ENCODE measurements at places on chromosomes 5 and 9.

GRCh38 chr9:126614088-126614454 lies 343 bp downstream of the LMX1B start:
- DNase-seq = no peak

DNA sequence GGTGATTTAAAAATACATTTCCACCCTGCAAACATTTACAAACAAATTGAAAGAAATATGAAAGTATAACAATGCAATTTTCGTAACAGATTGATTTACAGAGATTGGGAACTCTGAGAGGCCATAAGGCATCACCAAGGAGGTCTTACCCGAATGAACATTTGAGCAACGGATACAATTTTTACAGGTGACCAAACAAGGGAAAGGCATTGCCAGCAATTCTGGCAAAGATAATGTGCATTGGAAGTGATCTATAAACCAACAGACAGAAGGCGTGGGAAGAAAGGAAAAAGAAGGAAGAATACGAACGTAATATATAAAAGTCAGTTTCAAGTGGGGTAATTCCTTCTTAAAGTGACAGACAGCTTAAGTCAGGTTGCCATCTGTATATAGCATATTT lies 295.9 kb downstream of the CDH12 start:
- DNase-seq = no peak

GRCh38 chr5:83964271-83964670 lies 243.6 kb upstream of the HAPLN1 start:
- no peak for DNase-seq

DNA sequence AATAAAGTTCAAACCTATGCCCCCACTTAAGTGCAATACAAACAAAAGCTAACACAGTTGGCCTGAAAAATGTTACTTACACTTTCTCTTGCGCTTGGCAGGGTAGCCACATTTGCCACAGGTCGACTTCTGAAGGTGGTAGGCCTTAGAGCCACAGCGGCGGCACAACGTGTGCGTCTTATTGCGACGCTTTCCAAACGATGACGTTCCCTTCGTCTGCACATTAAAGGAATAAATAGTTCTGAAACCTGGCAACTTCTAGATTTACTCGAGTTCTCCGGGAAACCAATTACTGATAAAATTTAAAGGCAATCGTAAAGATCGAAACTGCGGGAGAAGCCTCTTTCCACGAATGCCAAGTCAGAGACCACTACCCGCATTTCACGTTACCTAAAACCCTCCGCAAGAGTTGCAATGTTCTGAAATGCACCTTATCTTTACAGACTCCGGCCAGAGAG lies 602 bp downstream of the RPL37 start:
- no peak for DNase-seq

GRCh38 chr5:154865466-154866184 lies 7.2 kb downstream of the CNOT8 start:
- DNase-seq = no peak

- no peak for DNase-seq
Observed at GRCh38 chr5:39876146-39876545, 451.4 kb upstream of the DAB2 start.

GRCh38 chr9:109190151-109190550 lies 23.1 kb upstream of the FRRS1L start:
- DNase-seq = no peak

GRCh38 chr5:142872795-142873194 lies 102.6 kb downstream of the ARHGAP26 start:
- no peak for DNase-seq
